ENCODE measurements at places on chromosomes 13 and 19.
A peak's percentile ranks its signal among the peaks of the same experiment; 100 is the strongest.

GRCh38 chr13:28505543-28506135 is 10.7 kb upstream of the FLT1 start:
- no peak for DNase-seq

GRCh38 chr13:30895773-30896172 is 10.3 kb upstream of the MEDAG start:
- DNase-seq = no peak

DNA sequence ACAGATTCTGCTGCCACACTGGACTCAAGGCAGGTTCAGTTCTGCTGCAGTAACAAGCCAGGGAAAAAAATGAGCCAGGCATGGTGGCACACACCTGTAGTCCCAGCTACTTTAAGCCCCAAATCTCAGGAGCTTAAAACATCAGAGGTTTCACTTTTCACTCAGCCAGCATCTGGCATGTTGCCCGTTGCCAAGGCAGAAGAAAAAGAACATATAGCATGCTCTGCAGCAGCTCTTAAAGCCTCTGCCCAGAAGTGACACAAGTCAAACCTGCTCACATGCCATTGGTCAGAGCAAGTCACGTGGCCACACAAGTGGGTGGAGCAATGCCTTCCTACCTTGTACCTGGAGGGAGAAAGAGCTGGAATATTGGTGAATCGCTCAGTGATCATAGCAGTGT is 14.7 kb upstream of the ADGRE5 start:
- peak; percentile 89 for DNase-seq

DNA sequence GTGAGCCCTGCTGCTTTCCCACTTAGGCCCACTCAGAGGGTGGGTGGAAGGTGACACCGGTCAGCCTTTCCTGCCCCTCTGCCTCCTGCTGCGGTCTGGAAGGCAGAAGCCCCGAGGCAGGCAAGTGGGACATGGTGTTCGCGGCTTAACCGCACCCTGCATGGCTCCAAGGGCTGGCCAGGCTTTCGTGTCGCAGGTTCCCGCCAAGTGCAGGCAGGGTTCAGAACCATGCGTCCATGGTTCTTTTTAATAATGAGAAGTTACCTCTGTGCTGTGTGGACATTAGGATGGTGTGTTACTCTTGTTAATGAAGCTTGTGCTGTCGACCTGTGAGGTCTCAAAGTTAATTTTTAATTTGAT is 986 bp downstream of the DGKH start:
- DNase-seq = no peak

- no peak for DNase-seq
Measured at GRCh38 chr19:1533510-1534150, 9.8 kb downstream of the PLK5 start.

Measured in T-helper 1 cell (primary cell).